Activated T-cell treated with anti-CD3 and anti-CD28 coated beads, Interleukin-2, amount 50 U/mL, for 4 hours (primary cell): ENCODE measurements at places on chromosomes 5 and 9. TPM values are rescaled to one million over a fixed set of nuclear protein-coding genes. Genes with fewer than 3 reads are reported as not detected.

- no peak for DNase-seq
These were observed 73.3 kb upstream of the TARS1 start for GRCh38 chr5:33367416-33367815.

- DNase-seq = no peak
These were observed 18.0 kb downstream of the DNLZ start for GRCh38 chr9:136345281-136346156.

GRCh38 chr5:11973469-11973868 lies 69.2 kb upstream of the CTNND2 start:
- DNase-seq = no peak

WDR31 gene
- 1.4 TPM for total RNA-seq

PCDHAC1 gene
- total RNA-seq = not detected

SEC16A gene
- 76.6 TPM for total RNA-seq

NIM1K gene
- total RNA-seq = 1.0 TPM
